ENCODE measurements at places on chromosomes 4 and X. TPM values are rescaled to one million over a fixed set of nuclear protein-coding genes. Genes with fewer than 3 reads are reported as not detected.

Gene CT55
- total RNA-seq = not detected

Gene PPP1R3F
- total RNA-seq = 4.6 TPM

Gene HELT
- total RNA-seq = not detected

Gene TBC1D8B
- total RNA-seq = 10.6 TPM

Gene CCKAR
- total RNA-seq = not detected

Gene COX7B2
- total RNA-seq = not detected

Gene MAD2L1
- total RNA-seq = 0.88 TPM

Gene TMEM156
- 3.7 TPM for total RNA-seq

Gene CCSER1
- total RNA-seq = 0.14 TPM

Gene PHKA2
- total RNA-seq = 5.7 TPM

Gene H2BW1
- not detected for total RNA-seq

Gene TMEM192
- 15.1 TPM for total RNA-seq

Gene ADGRG2
- total RNA-seq = not detected

Gene NPY5R
- total RNA-seq = not detected

Gene POLN
- total RNA-seq = 1.1 TPM

Gene TACR3
- not detected for total RNA-seq

Gene PNMA5
- not detected for total RNA-seq

Gene TMEM47
- 13.3 TPM for total RNA-seq

Gene POF1B
- total RNA-seq = not detected

Gene SPRY1
- total RNA-seq = 66.1 TPM

Gene SLC25A4
- total RNA-seq = 13.3 TPM

Gene HPSE
- 0.66 TPM for total RNA-seq

Gene MAGEA2B
- total RNA-seq = not detected

Gene MAGEC1
- not detected for total RNA-seq

Gene GDPD2
- total RNA-seq = not detected

Gene TEX11
- not detected for total RNA-seq

Gene CSAG1
- total RNA-seq = not detected

Gene ZCCHC13
- total RNA-seq = not detected

Gene PDE6B
- total RNA-seq = not detected

Gene ACE2
- not detected for total RNA-seq

Gene GAB3
- 0.44 TPM for total RNA-seq

Gene HHIP
- total RNA-seq = 10.7 TPM

Gene VCX
- not detected for total RNA-seq

Gene PABPC4L
- total RNA-seq = 7.7 TPM

Gene ZNF674
- total RNA-seq = 7.2 TPM

Gene GPM6B
- not detected for total RNA-seq

Gene FAM53A
- 1.7 TPM for total RNA-seq

Gene MCF2
- total RNA-seq = not detected

Gene UGT2B15
- total RNA-seq = not detected

Gene MAOB
- total RNA-seq = under 0.01 TPM

Gene NAP1L2
- total RNA-seq = 0.29 TPM

All from placental pericyte (primary cell).